Choroid plexus epithelial cell (primary cell): ENCODE measurements at places on chromosomes 2 and 18.
A peak's percentile ranks its signal among the peaks of the same experiment; 100 is the strongest.

GRCh38 chr18:63192126-63192884, 127.3 kb downstream of the BCL2 start:
- no peak for DNase-seq

DNA sequence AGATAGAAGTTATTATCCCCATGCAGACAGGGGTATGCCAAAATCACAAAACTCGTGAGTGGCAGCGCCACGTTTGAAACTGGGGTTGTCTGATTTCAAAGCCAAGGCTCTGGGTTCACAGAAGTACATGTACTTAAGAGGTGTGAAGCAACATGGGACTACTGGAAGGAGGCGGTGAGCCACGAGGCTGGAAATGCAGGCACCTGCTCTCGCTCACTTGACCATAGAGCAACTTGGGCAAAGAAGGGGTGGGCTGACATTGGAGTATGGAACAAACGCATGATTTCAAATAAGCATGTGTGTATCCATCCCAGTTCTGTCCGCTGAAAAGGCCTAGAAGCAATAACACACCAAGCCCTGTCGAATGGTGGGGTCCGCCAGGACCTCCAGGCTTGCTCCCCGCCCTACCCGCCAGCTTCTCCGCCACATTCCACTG, 593 bp upstream of the ACTR2 start:
- peak; percentile 48 for DNase-seq

DNA sequence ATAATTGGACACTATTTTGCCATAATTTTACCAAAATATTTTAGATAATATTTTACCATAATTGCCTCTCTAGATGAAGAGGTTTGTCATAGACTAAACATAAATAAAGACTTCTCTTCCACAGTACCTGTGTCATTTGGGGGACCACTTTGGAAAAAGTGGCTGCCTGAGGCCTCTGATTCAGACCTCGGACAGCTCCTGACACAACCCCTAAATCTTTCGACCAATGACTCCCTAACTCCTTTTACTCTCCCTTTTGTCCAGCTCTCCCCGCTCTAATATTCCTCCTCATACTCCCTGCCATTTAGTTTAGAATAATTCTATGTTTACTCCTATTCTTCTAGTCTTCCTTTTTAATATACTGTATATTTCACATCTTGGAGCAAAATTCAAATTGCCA, 36.0 kb upstream of the UBE2E3 start:
- DNase-seq = no peak

DNA sequence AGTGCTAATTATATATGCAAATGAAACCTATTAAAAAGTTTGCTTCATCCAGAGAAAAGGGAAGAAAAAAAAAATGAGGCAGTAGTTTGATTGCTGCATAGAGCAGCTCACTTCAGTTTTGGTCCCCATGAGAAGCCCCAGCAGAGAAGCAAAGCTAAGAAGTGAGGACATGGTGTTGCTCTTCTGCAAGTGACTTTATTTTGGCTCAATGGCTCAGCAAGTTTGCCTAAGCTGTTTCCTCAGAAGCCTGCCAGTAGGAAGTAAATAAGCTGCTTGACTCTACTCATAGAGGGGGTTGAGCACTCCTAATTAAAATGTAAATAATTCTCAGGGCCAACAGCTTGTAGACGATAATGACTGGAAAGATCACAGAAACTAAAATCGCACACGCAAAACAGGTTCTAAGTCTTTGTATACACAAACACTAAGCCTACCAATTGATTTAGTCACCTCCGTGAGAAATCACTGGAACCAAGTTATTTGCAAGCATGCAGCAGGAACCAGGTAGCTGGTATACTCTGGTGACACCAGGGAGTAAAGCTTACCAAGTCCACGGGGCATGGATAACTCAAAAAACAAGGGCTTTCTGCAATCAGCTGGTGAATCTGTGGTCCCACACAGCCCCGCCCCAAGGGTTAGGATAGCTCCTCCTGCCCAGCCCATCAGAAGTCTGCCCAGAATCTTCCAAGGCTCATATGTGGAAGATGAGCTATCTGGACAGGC, 39.7 kb upstream of the NABP1 start:
- no peak for DNase-seq

DNA sequence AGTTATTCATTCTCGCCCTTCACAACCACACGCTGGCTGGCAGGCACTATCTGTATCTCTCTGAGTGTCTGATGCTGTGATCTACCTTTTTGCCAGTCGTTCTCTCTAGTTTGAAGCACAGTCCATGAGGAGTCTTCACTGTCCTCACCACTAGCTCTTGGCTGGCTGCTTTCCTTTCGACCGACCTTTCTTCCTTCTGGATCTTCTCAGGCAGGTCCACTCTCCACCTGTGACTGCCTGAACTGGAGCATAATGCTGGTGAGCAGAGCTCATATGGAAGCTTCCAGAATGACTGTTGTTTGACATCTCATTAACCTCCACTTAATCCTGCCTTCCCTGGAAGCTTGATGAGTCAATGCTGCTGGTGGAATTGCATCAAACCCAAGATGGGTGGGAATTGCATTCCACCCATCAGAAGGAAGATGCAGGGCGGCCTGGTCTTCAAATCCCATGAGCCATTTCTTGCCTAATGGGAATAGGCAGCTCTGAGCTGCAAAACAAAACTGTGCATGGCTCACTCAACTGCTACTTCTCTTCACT, 283.5 kb upstream of the HDAC4 start:
- no peak for DNase-seq

- no peak for DNase-seq
Observed at GRCh38 chr2:128686497-128686859, 367.8 kb upstream of the HS6ST1 start.

- DNase-seq = no peak
Observed at GRCh38 chr2:132449868-132450267, 33.3 kb downstream of the GPR39 start.

DNA sequence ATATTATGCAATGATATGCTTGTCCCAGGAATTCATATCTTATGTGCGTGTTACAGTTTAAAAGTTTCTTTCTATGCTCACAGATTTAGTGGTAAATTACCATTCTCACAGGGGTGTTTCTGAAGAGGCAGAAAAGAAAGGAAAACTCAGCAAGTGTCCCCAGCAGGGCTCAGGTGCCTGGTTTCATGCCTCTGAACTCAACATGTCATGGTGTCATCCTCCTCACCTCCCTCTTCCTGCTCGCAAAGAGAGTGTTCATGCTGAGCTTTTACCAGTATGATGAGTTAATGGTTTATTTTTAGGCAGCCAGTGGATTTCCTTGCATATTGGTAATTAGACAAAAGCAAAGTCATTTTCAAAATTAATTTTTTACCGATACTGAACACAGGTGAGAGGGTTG, 492.9 kb upstream of the ZEB2 start:
- peak; percentile 38 for DNase-seq

- DNase-seq = no peak
Observed at GRCh38 chr2:151570191-151570590, 160.5 kb downstream of the RIF1 start.

DNA sequence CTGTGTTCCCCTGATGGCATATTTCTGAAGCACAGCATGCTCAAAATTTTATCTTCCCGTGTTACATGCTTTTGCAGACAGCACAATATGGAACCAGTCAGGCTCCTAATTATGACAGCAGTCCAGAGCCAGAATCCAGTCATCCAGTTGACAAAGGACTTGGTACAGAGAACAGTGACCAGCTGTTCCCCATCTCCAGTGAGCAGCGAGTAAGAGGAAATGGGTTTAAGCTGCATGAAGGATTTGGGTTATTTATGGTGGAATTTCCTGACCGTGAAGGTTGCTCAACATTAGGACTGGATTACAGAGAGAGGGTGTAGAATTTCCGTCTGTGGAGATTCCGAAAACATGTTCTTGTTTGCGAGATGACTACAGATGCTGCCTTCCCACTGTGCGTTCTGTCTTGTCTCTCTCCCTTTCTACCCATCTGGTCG, 24.4 kb downstream of the SGPP2 start:
- peak; percentile 45 for DNase-seq
